Thymus (tissue), 14 donors: ENCODE measurements at places on chromosomes 16 and 17. TPM values are rescaled to one million over a fixed set of nuclear protein-coding genes. Genes with fewer than 3 reads are reported as not detected.

The DPEP2 gene
- total RNA-seq = 5.6 TPM

The CFAP97D1 gene
- not detected for total RNA-seq

GRCh38 chr16:81204798-81205680 lies 33.5 kb upstream of the BCO1 start:
- no peaks in the 10 kb centered on the region for H3K36me3 ChIP-seq
- no peak overlapping the region for H3K4me3 ChIP-seq
- no peaks in the 10 kb centered on the region for H3K4me1 ChIP-seq
- no peaks in the 10 kb centered on the region for H3K27me3 ChIP-seq

DNA sequence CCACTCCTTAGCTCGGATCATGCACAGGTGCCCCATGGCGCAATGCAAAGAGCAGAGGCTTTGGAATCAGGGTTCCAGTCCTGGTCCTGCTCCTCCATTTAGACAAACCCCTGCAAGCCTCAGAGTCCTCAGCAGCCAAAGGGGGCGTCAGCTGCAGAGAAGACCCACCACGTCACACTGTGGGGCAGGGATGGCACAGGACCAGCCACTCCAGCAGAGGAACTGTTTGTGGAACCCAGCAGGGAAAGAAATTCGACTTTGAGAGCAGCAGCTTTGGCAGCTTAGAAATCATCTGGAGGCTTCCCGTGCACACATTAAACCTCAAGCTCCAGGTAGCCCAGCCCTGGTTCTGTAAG lies 25.2 kb downstream of the C17orf100 start:
- H3K36me3 ChIP-seq = no peaks in the 10 kb centered on the region
- no peak overlapping the region for H3K4me3 ChIP-seq
- no peak for DNase-seq
- no peak overlapping the region for H3K27ac ChIP-seq

- no peak overlapping the region for H3K27ac ChIP-seq
- H3K4me3 ChIP-seq = no peak overlapping the region
- no peaks in the 10 kb centered on the region for H3K36me3 ChIP-seq
These were observed 12.8 kb downstream of the LRRC36 start for GRCh38 chr16:67339453-67339852.

GRCh38 chr17:81385320-81386111 lies 9.7 kb upstream of the BAHCC1 start:
- H3K36me3 ChIP-seq = no peaks in the 10 kb centered on the region
- no peak for DNase-seq
- no peak overlapping the region for H3K4me3 ChIP-seq
- peaks cover 81% of the 10 kb centered on the region for H3K27me3 ChIP-seq
